ENCODE measurements at places on chromosomes 16 and 17.

GRCh38 chr16:1706386-1707192, 594 bp downstream of the MAPK8IP3 start:
- peak overlapping the region; percentile 65 for H3K4me3 ChIP-seq
- peak overlapping the region; percentile 34 for H3K27ac ChIP-seq
- no peaks in the 10 kb centered on the region for H3K4me1 ChIP-seq
- H3K27me3 ChIP-seq: no peaks in the 10 kb centered on the region

DNA sequence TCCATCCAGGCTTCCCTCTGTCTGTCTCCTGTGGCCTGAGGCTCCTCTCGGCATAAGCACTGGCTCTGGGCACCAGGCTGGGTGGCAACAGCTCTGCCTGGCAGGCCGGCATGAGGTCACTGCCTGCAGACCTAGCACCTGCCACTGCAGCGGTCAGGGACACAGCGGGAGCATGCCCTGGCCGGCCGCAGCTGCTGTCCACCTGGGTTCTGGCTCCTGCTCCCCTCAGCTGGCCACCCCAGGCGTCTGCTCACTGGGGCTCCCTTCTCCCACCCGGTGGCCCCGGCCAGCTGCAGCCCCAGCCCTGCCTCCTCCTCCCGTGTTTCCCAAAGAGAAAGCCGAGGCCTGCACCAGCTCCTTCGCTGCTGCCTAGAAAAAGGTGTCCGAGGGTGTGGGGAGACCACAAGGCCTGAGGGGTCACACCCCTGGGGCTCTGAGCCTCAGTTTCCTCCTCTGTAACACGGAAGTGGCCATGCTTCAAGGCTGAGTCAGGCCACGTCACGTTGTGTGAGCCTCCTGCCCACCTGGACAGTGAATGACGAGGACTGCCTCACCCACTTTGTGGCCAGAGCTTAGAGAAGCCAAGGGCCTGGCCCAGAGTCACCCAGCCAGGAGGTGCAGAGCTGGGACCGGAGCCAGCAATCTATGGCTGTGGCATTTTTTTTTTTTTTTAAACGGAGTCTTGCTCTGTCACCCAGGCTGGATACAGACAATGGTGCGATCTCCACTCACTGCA, 6.7 kb downstream of the NTHL1 start:
- DNase-seq: no peak
- H3K27me3 ChIP-seq: no peaks in the 10 kb centered on the region
- no peaks in the 10 kb centered on the region for H3K36me3 ChIP-seq
- no peak overlapping the region for H3K27ac ChIP-seq
- H3K4me3 ChIP-seq: no peak overlapping the region

DNA sequence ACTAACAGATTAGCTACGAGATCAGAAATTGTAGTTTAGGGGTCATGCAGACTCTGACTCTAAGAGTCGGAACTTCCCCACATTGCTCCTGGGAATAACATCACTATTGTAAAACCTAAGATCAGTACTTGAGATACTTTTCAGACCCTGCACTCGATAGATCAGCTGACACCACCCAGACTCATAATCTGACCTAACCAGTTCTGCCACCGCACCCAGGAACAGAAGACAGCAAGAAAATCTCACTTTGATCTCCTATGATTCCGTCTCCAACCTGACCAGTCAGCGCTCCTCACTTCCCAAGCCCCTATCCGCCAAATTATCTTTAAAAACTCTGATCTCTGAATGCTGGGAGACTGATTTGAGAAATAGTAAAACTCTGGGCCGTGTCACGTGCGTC, 27.2 kb upstream of the ASGR2 start:
- peaks cover 2% of the 10 kb centered on the region for H3K27me3 ChIP-seq
- no peaks in the 10 kb centered on the region for H3K4me1 ChIP-seq
- H3K4me3 ChIP-seq: no peak overlapping the region

GRCh38 chr16:14050291-14051027, 20.7 kb upstream of the MRTFB start:
- H3K4me1 ChIP-seq: no peaks in the 10 kb centered on the region
- no peak overlapping the region for H3K4me3 ChIP-seq
- DNase-seq: no peak
- no peaks in the 10 kb centered on the region for H3K27me3 ChIP-seq
- H3K36me3 ChIP-seq: no peaks in the 10 kb centered on the region
- H3K27ac ChIP-seq: no peak overlapping the region

GRCh38 chr16:4375717-4376116, 4.1 kb downstream of the VASN start:
- no peak overlapping the region for H3K4me3 ChIP-seq
- H3K4me1 ChIP-seq: no peaks in the 10 kb centered on the region
- H3K36me3 ChIP-seq: no peaks in the 10 kb centered on the region
- H3K27me3 ChIP-seq: no peaks in the 10 kb centered on the region
- DNase-seq: peak; percentile 69

DNA sequence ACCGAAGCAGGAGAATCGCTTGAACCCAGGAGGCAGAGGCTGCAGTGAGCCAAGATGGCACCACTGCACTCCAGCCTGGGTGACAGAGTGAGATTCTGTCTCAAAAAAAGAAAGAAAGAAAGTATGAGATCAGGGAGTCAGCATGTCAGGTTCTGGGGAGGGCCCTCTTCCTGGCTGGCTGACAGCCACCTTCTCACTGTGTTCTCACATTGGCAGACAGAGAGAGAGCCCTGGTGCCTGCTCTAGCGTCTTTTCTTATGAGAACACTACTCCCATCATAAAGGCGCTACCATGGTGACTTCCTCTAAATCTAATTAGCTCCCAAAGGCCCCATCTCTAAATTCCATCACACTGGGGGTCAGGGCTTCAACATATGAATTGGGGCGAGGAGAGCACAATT, 27.6 kb upstream of the RBBP6 start:
- H3K36me3 ChIP-seq: no peaks in the 10 kb centered on the region
- no peak overlapping the region for H3K27ac ChIP-seq
- no peaks in the 10 kb centered on the region for H3K4me1 ChIP-seq
- no peak overlapping the region for H3K4me3 ChIP-seq
- peak; percentile 19 for DNase-seq

- H3K27me3 ChIP-seq: no peaks in the 10 kb centered on the region
- no peaks in the 10 kb centered on the region for H3K36me3 ChIP-seq
- no peaks in the 10 kb centered on the region for H3K4me1 ChIP-seq
- H3K27ac ChIP-seq: no peak overlapping the region
- H3K4me3 ChIP-seq: no peak overlapping the region
- DNase-seq: no peak
These were observed 159.8 kb downstream of the RPTOR start for GRCh38 chr17:80704381-80704819.

- no peaks in the 10 kb centered on the region for H3K36me3 ChIP-seq
- H3K27me3 ChIP-seq: no peaks in the 10 kb centered on the region
- no peak for DNase-seq
- no peak overlapping the region for H3K27ac ChIP-seq
These were observed 279.6 kb downstream of the MAF start for GRCh38 chr16:79320956-79321355.

DNA sequence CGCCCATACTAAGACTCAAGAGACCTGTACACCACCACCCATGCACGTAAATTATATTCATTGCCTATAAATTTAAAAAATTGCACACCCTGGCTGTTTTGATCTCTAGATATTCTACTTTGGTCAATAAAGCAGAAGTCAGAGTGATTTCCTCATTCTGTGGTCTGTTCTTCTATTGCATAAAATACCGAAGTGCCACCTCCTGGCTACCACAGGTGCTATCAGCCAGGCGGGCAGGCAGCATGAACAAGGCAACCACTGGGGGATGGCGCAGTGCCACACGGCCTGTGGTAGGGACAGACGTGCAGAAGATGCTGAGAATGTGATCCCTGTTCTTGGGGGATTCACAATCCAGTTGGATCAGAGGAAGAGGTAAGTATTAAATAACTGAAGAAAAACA, 122.3 kb downstream of the CDK5R1 start:
- H3K36me3 ChIP-seq: no peaks in the 10 kb centered on the region
- no peak overlapping the region for H3K27ac ChIP-seq
- H3K4me3 ChIP-seq: no peak overlapping the region
- no peak for DNase-seq

- no peaks in the 10 kb centered on the region for H3K36me3 ChIP-seq
- DNase-seq: no peak
- H3K27me3 ChIP-seq: no peaks in the 10 kb centered on the region
- no peak overlapping the region for H3K27ac ChIP-seq
- H3K4me3 ChIP-seq: no peak overlapping the region
These were observed 43.2 kb upstream of the FA2H start for GRCh38 chr16:74817851-74818250.

- H3K4me3 ChIP-seq: no peak overlapping the region
- no peaks in the 10 kb centered on the region for H3K27me3 ChIP-seq
- H3K27ac ChIP-seq: no peak overlapping the region
These were observed 4.9 kb downstream of the JPH3 start for GRCh38 chr16:87607223-87607622.

DNA sequence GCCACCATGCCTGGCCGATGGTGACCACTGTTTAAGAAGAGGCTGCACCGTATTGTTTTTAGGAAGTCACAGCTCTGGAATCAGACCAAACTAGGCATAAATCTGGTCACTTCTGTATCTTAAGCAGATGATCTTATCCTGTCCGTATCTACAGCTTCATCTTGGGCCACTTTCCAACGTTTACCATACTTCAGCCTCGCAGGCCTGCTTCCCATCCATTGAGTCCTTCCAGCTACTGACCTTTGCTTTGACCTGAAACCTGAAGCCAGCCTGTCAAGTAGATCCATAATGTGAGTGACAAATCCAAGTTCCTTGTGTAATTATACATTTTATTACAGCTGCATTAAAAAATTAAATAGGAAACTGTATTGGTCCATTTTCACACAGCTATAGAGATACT, 1033.0 kb downstream of the CDH11 start:
- H3K4me3 ChIP-seq: no peak overlapping the region
- no peak for DNase-seq
- H3K36me3 ChIP-seq: no peaks in the 10 kb centered on the region
- no peaks in the 10 kb centered on the region for H3K27me3 ChIP-seq
- H3K27ac ChIP-seq: no peak overlapping the region
- H3K4me1 ChIP-seq: no peaks in the 10 kb centered on the region

DNA sequence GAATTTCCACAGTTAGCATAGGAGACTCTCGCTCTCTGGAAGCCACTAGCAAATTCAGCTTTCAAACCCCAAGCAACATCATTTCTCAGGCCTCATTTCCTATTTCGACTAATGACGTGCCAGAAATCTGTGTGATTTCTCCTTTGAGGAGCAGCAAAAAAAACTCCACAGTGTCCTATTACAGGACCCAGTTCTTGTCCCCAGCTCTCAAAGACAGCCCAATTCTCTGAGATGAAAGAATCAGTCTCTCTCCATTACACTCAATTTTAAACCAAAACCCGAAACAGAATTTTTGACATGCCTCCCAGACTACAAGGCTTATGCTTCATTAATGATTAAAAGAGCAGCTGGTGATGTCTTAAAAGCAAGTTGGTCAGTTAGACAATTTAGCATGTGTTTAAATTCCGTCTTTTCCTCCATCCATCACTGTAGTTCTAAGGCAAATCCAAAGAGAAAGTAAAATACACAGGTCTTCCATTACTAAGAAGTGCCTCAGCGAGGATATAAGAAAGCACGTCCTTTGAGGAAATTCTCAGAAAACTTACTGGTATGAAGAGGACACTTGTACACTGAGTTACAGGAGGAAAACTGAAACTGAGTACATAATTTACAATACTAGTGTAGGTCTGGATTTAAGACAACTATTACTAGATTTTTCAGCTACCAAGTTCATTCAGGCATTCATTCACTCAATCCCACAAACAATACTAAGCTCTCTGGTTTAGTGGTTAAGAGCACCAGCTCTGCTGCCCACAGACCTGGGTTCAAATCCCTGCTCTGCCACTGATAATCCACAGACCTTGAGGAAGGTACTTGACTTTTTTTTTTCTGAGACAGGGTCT, 12.5 kb downstream of the TOM1L2 start:
- DNase-seq: no peak
- H3K27me3 ChIP-seq: no peaks in the 10 kb centered on the region
- H3K36me3 ChIP-seq: no peaks in the 10 kb centered on the region
- peak overlapping the region; percentile 31 for H3K27ac ChIP-seq
- H3K4me1 ChIP-seq: peaks cover 2% of the 10 kb centered on the region
- H3K4me3 ChIP-seq: no peak overlapping the region

GRCh38 chr17:17300624-17301568, 2.3 kb upstream of the NT5M start:
- peak; percentile 75 for DNase-seq
- H3K27me3 ChIP-seq: no peaks in the 10 kb centered on the region
- H3K27ac ChIP-seq: no peak overlapping the region
- no peaks in the 10 kb centered on the region for H3K4me1 ChIP-seq
- no peaks in the 10 kb centered on the region for H3K36me3 ChIP-seq
- H3K4me3 ChIP-seq: no peak overlapping the region

DNA sequence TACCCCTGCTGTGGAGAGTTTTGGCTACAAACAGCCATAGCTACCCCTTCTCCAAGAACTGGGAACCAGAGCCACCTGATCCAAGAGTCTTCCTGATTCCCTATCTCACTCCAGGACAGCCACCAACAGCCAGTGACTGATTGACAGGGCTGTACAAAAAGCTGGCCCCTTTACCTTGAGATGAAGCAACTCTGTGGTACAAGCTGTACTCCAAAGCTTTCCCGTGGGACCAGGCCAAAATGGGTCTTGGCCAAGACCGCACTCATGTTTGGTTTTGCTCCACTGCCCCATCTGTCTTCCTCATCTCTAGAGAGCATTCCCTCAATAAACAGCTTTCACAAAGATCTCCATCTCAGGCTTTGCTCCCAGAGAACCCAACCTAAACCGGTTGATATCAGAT, 43.6 kb downstream of the RNF157 start:
- no peak for DNase-seq
- no peak overlapping the region for H3K27ac ChIP-seq
- H3K4me3 ChIP-seq: no peak overlapping the region
- H3K27me3 ChIP-seq: no peaks in the 10 kb centered on the region
- H3K4me1 ChIP-seq: no peaks in the 10 kb centered on the region
- no peaks in the 10 kb centered on the region for H3K36me3 ChIP-seq

- H3K4me1 ChIP-seq: no peaks in the 10 kb centered on the region
- DNase-seq: no peak
- no peaks in the 10 kb centered on the region for H3K36me3 ChIP-seq
- H3K27ac ChIP-seq: no peak overlapping the region
- no peaks in the 10 kb centered on the region for H3K27me3 ChIP-seq
- no peak overlapping the region for H3K4me3 ChIP-seq
These were observed 88.0 kb upstream of the CREBBP start for GRCh38 chr16:3968551-3968950.

- no peaks in the 10 kb centered on the region for H3K36me3 ChIP-seq
- H3K4me1 ChIP-seq: peaks cover 1% of the 10 kb centered on the region
- no peaks in the 10 kb centered on the region for H3K27me3 ChIP-seq
- no peak overlapping the region for H3K27ac ChIP-seq
- H3K4me3 ChIP-seq: no peak overlapping the region
- DNase-seq: no peak
These were observed 26.3 kb downstream of the MRTFB start for GRCh38 chr16:14097182-14097959.

DNA sequence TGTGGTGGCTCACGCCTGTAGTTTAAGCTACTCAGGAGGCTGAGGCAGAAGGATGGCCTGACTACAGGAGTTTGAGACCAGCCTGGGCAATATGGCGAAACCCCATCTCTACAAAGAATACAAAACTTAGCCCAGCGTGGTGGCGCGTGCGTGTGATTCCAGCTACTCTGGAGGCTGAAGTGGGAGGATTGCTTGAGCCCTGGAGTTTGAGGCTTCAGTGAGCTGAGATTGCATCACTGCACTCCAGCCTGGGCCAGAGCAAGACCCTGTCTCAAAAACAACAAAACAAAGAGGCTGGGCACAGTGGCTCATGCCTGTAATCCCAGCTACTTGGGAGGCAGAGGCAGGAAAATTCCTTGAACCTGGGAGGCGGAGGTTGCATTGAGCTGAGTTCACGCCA, 7.0 kb upstream of the CSNK1D start:
- no peak overlapping the region for H3K4me3 ChIP-seq
- no peak overlapping the region for H3K27ac ChIP-seq
- DNase-seq: no peak
- no peaks in the 10 kb centered on the region for H3K27me3 ChIP-seq
